Placental epithelial cell (primary cell): ENCODE measurements at places on chromosomes 4 and X. TPM values are rescaled to one million over a fixed set of nuclear protein-coding genes. Genes with fewer than 3 reads are reported as not detected.

The FAM47A gene
- total RNA-seq, result not detected in 2 replicates

The QDPR gene
- total RNA-seq, result 6.3 and 8.9 TPM in 2 replicates

The FOXR2 gene
- total RNA-seq, result not detected in 2 replicates

The MAP7D3 gene
- 14.6 and 28.7 TPM in 2 replicates for total RNA-seq

The GAGE10 gene
- total RNA-seq, result not detected in 2 replicates

The DUX4 gene
- not detected in 2 replicates for total RNA-seq

The AFAP1 gene
- total RNA-seq, result 32.6 and 63.9 TPM in 2 replicates

The GLRB gene
- 0.33 and 0.39 TPM in 2 replicates for total RNA-seq

The SORBS2 gene
- 0.79 and 1.8 TPM in 2 replicates for total RNA-seq

The TENM3 gene
- total RNA-seq, result 146 and 399 TPM in 2 replicates

The STOX2 gene
- 2.5 and 3.9 TPM in 2 replicates for total RNA-seq
